ENCODE measurements at places on chromosomes 11 and 22.

GRCh38 chr11:41982975-41983374 lies 523.5 kb upstream of the LRRC4C start:
- no peak for DNase-seq

DNA sequence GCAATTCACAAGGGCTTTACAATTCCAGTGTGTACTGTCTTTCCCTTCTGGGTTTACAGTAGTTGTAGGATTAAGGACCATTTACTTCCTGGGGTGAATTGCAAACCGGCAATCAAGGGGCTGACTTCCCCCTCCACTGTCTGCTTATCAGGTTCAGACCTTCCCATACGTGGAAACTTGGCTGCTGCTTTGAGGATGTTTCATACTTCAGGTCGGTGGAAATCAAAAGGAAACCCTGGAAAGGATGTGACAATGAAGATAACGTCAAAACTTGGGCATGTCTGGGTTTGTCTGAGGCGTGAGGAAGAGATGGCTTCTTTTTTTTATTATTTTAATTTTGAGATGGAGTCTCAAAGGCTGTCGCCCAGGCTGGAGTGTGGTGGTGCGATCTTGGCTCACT lies 2.1 kb upstream of the RTCB start:
- DNase-seq = no peak

- no peak for DNase-seq
These were observed 85.3 kb upstream of the HEPHL1 start for GRCh38 chr11:93935826-93936225.

DNA sequence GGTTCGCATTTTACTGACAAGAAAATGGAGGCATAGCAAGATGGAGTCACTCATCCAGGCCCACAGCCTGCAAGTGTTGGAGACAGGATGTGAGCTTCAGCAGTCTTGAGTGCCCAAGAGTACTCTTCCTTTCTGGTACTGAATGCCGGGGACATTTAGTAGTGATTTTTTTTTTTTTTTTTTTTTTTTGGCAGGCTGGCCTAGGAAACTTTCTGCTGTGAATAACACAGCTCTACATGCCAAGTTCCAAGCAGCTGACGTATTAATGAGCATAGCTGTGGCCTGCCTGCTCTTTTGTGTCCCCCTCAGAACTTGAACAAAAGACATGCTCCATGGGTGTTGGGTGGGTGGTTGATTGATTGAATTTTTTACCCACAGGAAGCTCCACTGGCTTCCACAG lies 195.5 kb upstream of the CADM1 start:
- peak; percentile 89 for DNase-seq

- DNase-seq = no peak
These were observed 396 bp downstream of the NPAT start for GRCh38 chr11:108221911-108222573.

DNA sequence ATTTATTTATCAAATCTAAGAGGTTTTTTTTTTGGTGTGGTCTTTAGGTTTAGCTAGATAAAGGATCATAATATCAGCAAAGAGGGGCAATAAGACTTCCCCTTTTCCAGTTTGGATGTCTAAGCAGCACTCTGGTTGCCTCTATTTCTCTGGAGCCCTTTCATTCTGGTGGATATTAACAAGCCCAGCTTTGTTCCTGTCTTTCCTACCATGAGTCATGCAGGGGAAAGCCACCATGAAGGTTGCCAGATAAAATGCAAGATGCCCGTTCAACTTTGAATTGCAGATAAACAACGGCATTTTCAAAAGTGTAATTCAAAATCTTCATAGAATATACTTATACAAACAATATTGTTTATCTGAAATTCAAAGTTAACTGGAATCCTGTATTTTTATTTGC lies 143.6 kb downstream of the ADAMTS15 start:
- no peak for DNase-seq

GRCh38 chr22:42277988-42278776 lies 7.7 kb upstream of the TCF20 start:
- peak; percentile 27 for DNase-seq

DNA sequence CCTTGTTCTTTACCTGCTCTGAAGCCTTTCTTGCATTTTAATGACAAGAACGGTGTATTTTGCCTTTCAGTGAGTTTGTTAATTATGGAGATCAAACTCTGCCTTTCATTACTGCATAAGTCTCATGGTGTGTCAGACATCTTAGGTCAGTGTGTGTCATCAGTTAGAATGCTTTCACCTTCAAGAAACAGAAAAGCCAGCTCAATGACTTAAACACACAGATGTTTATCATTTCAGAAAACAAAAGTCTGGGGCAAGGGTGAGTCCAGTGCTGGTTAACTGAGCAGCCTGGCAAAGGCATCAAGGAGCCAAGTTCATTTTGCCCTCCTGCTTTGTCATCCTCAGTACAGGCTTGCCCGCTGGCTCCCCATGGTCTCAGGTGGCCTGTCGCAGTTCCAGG lies 54.5 kb downstream of the PACS1 start:
- no peak for DNase-seq

DNA sequence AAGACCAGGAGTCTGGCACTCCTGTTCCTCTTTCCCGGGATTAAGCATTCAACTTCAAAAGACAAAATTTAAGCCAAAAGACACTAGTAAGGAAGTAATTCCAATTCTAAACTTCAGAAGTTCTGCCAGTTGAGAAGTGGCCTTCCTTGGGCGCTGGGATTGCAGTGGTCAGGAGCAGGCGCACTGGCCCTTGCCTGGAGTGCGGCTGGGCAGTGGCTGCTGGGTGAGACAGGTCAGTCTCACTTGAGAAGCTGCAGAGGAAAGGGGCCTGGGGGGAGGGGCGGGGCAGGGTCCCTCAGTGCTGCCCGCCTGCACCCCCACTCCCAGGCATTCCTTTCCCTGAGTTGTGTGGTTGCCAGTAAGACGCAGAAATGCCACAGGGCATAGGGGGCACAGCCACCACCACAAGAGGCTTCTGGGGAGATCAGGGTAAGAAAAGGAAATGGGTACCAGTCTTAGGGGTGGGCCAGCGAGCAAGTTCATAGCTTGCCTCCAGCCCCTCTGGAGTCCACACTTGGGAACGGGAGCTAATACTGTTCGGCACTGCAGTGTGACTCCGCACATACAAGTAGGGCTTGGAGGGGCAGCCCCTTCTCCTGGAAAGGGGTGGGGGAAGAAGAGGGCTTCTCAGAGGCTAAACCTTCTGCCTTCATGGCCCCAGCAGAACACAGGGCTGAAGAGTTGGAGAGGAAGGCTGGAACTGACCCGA lies 5.5 kb downstream of the MRPL49 start:
- DNase-seq = no peak
